CD8-positive, alpha-beta T cell (primary cell): ENCODE measurements at places on chromosomes 12 and 14.

GRCh38 chr14:52235866-52236510 is 31.5 kb upstream of the PTGDR start:
- DNase-seq: no peak

DNA sequence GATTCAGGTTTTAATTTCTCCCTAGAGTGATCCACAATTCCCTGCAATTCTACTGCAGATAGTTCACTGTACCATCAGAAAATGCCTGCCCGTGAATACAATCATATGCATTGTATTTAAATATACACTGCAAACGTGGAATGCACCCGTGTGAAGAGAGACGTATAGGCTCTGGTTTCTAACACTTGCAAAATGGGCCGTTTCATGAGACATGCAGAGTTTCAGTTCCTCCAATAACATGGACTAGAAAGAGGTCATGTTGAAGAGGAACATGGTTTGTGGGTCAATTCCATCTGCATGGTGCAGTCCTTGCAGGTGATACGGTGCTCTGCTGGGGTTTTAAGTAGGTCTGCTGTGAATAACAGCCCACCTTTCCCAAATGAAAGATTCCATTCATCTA is 373.3 kb downstream of the TMEM132D start:
- no peak for DNase-seq

DNA sequence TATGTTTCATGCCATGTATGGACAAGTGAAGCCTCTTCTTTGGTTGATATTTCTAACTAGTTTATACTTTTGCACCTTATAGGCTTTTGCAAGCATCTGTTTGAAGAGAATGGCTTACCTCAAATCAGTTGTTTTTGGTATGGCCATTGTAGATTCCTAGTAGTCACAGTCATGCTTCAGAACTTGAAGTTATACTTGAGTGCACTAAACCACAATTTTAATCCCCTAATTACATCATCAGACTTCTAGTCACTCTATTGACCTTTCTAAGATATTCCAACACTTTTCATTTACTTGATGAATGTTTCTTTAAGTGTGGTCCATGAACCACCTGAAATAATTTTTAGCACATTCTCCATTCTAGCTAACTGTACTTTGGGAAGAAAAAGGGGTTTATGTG is 18.6 kb upstream of the KLRB1 start:
- no peak for DNase-seq

- DNase-seq: no peak
Observed at GRCh38 chr12:80490329-80490728, 46.3 kb downstream of the PTPRQ start.

- DNase-seq: no peak
Observed at GRCh38 chr14:55239320-55239719, 31.9 kb upstream of the FBXO34 start.

DNA sequence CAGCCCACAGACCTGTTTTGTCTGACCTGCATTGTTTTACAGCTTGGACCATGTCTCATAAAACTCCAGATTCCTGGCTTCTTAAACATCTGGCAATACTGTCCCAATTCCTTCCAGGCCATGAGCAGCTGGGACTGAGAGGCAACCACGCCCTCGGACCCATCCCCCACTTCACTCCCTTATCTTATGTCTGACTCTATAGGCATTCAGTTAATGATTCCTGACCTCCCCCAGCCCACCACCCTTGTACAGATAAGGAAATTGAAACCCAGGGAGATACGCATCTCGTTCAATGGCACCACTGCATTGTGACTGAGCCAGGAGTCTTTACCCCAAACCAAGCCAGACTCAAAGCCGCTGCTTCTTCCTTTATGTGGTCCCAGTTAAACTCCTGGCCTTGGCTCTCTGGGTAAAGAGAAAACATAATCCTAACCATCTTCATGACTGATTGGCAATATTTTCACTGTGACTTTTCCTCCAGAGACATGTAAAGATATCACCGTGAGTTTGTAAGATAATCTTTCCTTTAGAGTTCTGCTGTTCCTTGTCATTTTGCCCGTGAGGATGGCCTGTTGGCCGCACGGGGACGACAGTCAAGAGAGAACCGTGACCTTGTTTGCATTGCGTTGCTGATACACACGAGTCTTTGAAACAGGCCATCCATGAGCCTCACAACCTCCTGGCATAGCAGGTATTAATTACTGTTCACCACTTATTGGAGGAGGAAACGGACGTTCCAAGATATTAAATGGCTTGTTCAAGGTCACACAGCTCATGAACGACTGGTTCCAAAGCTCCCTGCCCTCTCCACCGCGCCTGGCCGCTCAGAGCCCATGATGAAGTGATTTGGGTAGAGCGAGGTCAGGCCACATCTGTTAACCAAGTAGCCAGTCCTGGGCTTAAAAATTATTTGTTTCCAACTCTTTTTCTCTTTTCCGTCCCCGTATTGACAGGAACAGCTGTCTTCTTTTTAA is 39.4 kb downstream of the MAP1LC3B2 start:
- DNase-seq: no peak

GRCh38 chr12:69052613-69053408 is 119.8 kb upstream of the CPM start:
- no peak for DNase-seq

DNA sequence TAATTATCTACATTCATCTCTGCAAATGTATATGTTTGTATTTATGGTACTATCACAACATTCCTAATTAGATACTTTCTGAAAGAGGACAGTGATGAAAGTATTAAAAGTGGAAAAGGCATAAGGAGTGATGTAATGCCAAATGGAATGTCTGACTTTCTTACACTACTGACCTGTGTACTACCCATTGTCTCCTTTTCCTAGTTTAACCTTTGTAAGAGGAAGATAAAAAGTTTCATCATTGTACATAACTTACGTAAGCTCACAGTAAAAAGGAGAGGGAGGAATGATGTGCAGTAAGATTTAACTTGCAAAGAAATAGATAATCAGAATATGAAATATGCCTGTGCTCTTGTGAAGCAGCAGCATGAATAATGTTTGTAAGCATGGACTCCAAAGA is 55.9 kb downstream of the SOX5 start:
- DNase-seq: no peak

DNA sequence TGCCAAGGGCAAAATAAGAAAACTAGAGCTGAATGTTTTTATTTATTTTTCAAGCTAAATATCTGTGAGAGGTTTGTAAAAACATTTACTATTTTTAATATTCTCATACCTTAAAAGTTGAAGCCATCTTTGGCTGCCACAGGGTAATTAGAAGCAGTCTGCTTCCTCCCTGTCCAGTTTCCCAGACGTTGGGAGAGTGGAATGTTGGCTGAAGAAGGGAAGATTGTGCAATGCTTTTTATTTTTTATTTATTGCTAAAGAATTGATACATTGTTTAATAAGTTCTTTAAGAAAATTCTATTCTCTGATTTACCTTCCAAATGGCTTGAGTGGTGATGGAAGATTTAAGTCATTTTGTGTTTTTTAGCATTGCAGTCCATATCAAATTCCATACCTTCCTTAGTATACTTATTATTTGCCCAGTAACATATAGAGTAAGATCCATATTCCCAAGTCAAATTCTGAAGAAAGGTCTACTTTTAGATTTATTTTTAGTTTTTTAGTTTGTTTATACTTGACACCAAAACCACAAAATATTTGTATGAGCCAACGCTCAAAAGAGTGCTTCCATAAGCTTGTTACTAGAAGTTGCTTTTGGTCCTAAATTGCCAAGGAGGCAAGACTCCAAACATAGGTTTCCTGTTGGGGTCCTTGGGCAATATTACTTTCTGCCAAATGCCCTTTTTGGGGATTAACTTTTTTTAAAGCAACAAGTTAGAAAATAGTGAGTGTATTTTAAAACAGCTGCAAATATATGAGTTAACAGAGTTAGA is 124.0 kb upstream of the CPM start:
- no peak for DNase-seq

GRCh38 chr12:88538250-88538649 is 42.0 kb downstream of the KITLG start:
- no peak for DNase-seq

- no peak for DNase-seq
Observed at GRCh38 chr12:71602761-71603577, 60.7 kb downstream of the ZFC3H1 start.

DNA sequence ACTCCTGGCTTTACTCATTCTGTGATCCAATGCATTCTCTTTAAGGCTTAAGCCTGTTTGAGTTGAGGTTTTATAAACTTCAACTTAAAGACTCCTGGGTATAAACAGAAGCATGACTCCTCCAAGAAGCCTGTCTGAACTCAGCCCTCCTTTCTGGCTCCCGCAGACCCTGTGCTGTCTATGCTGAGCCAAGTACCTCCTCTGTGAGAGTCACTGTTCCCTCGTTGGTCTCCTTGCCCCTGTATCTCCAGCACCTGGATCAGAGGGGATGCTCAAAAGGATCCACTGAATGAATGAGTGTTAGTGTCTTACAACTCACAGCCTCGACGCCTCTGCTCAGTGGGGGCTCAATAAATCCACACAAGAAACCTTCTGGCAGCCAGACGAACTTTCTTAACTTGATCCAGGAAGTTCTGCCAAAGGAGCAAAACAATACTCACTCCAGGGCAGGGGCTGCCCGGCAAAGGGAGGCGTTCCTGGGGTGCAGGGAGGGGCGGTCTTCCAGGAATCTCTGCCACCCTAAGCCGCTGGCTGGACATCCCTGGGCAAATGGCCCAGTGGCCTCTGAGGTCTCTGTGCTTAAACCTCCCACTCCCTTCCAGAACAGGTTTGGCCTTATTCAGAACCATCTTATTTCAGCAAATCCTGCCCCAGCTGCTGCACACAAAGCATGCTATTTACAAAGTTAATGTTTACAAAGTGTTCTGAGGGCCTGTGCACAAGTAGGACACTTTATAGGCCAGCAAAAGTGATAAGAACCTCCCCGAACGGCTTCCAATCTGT is 32.9 kb downstream of the MAP1LC3B2 start:
- no peak for DNase-seq

DNA sequence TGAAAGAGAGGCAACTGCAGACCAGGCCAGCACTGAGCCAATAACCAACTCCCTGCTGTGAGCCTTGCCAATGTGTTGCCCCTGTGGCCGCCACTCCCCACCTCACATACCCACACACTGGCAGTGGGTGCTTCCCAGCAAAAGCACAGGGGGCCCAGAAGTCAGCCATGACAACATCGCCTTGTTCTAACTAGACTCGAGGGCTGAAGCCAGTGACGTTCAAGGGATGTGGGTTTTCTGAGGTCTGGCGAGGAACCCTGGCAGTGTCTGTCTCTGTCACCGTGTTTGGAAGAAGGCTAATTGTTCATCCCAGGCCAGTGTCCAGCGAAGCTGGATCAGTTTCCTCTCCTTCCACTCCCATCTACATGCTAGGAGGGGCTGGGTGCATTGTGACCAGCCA is 311.8 kb upstream of the AMIGO2 start:
- DNase-seq: peak; percentile 89

GRCh38 chr12:27095346-27095745 is 13.0 kb upstream of the C12orf71 start:
- no peak for DNase-seq

- DNase-seq: no peak
Observed at GRCh38 chr12:53039851-53040250, 10.0 kb upstream of the TNS2 start.
